ENCODE measurements at places on chromosomes 7 and 10.

GRCh38 chr7:52061666-52062065 is 745.1 kb upstream of the COBL start:
- DNase-seq: no peak

GRCh38 chr10:23412223-23412622 is 26.7 kb upstream of the OTUD1 start:
- DNase-seq: no peak

DNA sequence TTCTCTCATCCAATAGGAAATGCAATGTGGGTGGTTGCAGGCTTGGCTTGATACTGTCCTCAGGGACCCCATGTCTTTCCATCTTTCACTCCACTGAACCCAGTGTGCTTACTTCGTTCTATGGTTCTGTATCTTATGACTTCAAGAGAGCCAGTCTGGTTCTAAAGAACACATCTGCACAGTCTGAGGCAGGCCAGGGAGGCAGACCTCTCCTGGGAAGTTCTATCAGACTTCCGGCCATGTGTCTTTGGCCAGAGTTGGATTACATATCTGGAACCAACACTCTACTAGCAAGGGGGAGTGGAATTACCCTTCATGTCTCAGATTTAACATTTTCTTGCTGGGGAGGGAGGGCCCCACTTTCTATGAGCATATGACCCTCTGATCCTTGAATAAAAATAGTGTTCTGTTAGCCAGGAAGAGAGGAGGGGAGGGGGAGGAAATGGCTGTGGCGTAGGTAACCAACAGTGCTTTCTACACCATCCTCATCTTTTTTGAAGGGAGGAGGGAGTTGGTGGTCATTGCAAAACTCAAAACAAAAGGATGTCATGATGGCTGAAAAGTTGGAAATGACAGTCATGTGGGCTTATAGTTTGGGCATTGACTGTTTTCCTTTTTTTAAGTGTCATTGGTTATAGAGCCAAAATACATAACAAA is 370.2 kb downstream of the GATA3 start:
- DNase-seq: no peak

- no peak for DNase-seq
Observed at GRCh38 chr10:17179002-17179401, 22.5 kb downstream of the TRDMT1 start.

DNA sequence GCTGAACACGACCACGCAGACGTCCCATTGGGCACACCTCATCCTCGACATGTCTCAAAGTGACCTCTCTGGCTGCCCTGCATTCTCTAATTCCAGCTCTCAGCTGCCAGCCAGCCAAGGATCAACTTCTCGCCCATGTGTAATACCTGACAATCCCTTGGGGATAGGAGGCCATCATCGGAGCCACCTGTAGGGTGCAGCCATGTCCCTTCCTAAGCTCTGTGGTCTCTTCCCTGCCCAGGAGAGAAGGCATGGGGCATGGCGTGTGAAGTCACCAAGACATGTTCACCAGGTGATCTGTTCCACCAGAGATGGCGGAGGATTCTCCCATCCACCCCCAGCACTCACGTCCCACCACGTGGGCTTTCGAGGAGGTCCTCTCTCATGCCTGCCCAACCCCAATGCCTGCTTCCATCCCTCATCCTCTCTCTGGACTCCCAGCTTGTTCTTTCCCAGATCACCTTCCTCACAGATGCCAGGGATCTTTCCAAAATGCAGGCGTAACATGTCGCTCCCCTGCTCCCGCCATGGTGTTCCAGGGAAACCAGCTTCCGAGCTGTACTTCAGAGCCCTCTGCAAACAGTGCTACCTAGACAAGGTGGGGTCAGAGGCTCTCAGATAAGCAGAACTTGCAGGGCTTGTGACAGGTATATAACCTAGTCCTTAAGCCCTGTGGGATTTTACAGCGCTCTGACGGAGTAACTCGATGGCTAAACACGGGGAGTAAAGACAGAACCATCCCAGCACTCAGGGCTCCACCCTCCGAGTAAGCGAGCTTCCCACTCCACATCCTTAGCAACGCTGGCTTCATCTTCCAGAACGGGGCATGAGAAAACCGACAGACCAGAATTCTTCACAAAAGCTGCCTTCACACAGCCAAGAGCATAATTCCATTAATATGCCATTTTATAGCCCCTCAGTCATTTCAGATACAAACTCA is 41.1 kb downstream of the BRI3 start:
- no peak for DNase-seq
